ENCODE measurements at places on chromosomes 7 and 10. TPM values are rescaled to one million over a fixed set of nuclear protein-coding genes. Genes with fewer than 3 reads are reported as not detected.
A peak's percentile ranks its signal among the peaks of the same experiment; 100 is the strongest.

Gene ZNF804B
- total RNA-seq, result 0.66 TPM

Gene COL13A1
- total RNA-seq, result 14.1 TPM

Gene PIK3AP1
- 0.25 TPM for total RNA-seq

Gene OPN4
- total RNA-seq, result not detected

- H3K36me3 ChIP-seq, result peaks cover 4% of the 10 kb centered on the region
- no peaks in the 10 kb centered on the region for H3K27me3 ChIP-seq
- H3K4me1 ChIP-seq, result peaks cover 45% of the 10 kb centered on the region
- no peak overlapping the region for H3K4me3 ChIP-seq
- no peak for DNase-seq
Observed at GRCh38 chr7:74475243-74475986, 21.7 kb downstream of the GTF2IRD1 start.

DNA sequence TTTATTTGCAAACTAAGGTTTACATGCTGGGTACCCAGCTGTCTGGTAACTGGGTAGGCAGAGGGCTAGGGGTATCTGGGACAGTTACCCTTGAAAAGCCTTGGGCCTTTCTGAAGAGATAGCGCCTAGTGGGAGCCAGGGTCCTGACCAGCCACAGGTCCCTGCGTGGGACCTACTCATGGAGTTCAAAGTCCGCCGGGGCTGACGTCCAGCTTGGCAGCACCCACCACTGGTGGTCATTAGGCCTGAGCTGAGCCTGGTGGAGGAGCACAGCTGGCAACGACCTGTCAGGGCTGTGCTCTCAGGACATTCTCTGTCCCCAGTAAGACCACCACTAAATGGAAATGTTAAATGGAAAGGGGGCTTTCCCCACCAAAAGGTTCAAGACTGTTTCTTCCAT, 20.0 kb downstream of the GUSB start:
- peaks cover 38% of the 10 kb centered on the region for H3K36me3 ChIP-seq
- no peaks in the 10 kb centered on the region for H3K27me3 ChIP-seq
- no peak for DNase-seq

DNA sequence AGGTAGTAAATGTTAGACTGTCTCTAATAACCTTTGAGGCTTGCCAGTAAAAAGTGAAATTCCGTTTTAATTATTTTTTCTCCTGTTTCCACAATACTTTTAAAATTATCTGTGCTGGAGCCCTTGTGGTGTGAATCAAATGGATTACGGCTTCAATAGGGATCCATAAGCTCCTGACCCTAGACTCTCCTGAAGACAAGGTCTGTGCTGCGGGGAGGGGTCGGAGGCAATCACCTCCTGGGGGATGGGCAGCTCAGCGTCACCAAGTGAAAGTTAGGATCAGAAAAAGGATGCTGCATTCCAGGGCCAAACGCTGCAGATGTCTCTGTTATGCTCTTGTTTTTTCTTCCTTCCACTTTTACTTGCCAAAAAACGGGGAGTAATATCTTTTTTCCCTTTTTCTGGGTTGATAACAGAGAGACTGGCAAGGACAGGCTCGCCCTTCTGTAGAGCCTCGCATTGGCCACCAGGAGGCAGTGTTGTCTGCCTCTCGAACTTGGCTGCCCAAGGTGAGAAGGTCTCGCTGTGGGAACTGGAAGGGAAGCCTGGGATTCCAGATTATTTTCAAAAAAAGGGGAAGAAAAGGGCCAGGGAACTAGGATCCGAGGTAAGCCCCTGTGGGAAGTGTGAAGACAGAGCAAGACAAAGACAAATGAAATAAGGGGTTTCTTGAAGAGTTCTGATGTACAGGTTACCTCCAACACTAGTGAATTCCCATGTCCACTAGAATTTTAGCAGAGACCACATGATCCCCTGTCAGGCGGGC, 621.9 kb downstream of the ACTR3B start:
- no peak overlapping the region for H3K27ac ChIP-seq
- no peaks in the 10 kb centered on the region for H3K27me3 ChIP-seq
- H3K4me1 ChIP-seq, result no peaks in the 10 kb centered on the region
- peaks cover 4% of the 10 kb centered on the region for H3K36me3 ChIP-seq
- no peak for DNase-seq

DNA sequence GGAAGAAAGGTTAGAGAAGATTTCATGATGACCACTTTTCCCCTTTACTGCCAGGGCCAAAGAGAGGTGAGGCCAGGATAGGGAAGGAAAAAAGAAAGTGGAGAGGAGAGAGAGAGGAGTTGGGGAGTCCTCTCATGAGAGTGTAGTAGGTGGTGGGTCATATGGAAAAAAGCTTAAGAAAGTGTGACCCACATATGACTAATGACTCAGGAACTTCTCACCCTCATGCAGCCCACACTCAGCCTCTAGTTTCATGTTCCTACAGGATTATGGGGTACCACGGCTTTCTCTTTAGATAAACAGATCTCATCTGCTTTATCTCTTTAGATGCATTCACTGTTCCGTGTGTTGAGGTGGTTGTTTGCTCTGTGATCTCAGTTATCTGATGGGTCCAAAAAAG, 462.5 kb upstream of the IGFBP3 start:
- peaks cover 14% of the 10 kb centered on the region for H3K4me1 ChIP-seq
- H3K4me3 ChIP-seq, result no peak overlapping the region
- H3K36me3 ChIP-seq, result peaks cover 29% of the 10 kb centered on the region
- H3K27ac ChIP-seq, result no peak overlapping the region

- DNase-seq, result no peak
- peaks cover 7% of the 10 kb centered on the region for H3K4me1 ChIP-seq
- no peak overlapping the region for H3K4me3 ChIP-seq
- peak overlapping the region; percentile 57 for H3K27ac ChIP-seq
- H3K36me3 ChIP-seq, result no peaks in the 10 kb centered on the region
Observed at GRCh38 chr10:69952069-69952800, 100.4 kb upstream of the MACROH2A2 start.

Measured in mesothelial cell of epicardium (in vitro differentiated cells).